Ureter (tissue), 1 donor: ENCODE measurements at places on chromosomes 4 and X. TPM values are rescaled to one million over a fixed set of nuclear protein-coding genes. Genes with fewer than 3 reads are reported as not detected.

Gene GPR173
- total RNA-seq: 7.6 TPM

DNA sequence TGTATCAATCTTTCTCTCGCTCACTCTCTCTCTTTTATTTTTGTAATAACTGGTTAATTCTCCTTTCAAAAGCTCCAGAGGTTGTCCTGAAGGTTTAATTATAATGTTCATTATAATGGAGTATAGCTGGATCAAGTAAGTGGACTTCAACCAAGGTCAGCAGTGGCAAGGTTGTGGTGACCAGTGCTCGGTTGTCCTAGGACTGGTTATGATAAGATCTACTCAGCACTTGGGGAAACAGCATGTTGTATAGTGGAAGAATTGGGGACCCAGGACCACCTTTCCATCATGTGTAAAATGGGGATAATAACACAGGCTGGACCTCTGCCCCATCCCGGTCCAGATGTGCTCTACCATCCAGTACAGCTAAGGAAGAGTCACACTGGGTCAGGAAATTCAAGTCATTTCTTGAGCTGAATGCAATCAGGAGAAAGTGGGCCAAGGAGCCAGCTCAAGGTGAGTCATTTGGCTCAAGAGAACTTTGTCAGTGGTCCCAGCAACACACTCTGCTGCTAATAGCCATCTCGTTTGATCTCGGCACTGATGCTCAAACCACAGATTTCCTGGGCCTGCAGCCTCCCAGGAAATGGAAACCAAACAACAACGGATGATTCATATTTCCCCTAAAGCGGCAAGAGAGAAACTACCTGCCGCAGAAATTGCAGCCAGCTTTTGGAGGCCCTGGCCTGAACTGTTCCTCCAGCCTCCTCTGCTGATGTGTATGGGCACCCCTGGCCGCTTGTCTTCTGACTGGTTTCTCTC, 123.6 kb upstream of the RBPJ start:
- DNase-seq: peak; percentile 66

DNA sequence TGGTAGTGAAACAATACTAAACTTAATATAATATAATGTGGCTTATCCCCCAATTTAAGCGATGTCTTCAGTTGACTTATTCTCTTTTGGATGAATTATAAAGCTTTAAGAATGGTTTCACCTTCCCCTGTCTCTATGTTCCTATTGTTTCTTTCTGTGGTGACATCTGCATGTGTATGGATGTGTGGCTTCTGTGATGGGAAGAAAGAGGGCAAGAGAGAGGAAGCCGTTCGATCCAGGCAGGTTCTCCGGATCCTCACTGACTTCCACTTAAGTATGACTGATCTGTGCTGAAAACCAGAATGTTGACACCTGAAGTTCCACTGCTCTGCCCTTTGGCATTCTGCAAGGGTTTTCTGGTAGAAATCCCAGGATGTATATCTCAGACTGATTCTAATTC, 1150.8 kb downstream of the STPG2 start:
- no peak for DNase-seq

DNA sequence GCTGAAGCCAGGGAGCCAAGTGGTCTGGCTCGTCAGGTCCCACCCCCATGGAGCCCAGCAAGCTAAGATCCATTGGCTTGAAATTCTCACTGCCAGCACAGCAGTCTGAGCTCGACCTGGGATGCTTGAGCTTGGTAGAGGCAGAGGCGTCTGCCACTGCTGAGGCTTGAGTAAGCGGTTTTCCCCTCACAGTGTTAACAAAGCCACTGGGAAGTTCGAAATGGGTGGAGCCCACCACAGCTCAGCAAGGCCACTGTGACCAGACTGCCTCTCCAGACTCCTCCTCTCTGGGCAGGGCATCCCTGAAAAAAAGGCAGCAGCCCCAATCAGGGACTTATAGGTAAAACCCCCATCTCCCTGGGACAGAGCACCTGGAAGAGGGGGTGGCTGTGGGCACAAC, 353.8 kb downstream of the NAP1L3 start:
- no peak for DNase-seq

DNA sequence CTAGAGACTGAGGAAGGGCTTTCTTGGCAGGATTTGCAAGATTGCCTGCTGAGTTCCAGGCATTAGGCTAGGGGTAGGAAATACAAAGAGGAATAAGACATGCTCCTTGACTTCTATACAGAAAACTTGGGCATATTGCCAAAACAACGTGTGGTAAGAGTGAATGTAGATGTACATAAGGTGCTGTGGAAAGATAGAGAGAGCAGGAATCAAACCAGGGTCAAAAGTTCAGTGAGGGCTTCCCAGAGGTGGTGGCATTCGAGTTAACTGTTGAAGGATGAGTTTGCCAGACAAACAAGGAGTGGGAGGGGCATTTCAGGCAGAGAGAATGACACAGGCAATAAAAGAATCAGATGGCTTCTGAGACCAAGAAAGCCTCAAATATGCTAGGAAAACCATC, 187.9 kb downstream of the KDR start:
- DNase-seq: no peak

DNA sequence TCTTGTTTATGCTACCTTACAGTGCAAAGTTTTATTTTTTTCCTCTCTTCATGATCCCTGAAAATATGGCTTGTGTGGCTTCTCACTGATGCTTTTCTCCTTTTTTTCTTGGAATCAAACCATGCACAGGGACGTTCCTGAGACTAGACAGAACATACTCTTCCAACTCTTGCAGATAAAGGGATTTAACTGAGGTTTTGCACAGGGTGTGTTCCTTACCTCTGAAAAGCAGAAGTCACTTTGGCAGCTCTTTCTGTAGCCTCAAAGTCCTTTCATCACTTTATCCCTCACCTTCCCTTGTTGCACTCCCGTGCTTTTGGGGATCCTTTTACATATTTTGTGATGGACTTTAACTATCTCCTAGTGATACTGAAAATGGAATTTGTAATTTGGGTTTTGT, 300.1 kb downstream of the SPRY1 start:
- DNase-seq: no peak

DNA sequence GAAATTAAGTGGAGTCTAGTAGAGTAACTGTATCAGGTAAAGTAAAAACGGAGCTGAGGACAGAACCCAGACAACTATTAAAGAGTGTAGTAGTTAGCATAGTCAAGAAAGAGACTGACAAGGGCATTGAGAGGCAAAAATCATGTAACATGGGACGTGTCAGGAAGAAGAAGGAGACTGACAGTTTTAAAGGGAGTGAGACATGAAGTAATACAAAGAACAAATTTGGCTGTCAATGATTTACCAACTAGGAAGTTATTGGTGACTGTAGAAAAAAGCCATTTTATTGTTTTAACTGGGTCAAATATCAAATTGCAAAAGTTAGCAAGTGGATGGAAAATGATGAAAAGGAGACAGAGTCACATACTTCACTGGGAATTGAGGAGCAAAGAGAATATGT, 422.3 kb downstream of the MAPK10 start:
- no peak for DNase-seq

GRCh38 chrX:39309721-39310152, 508.5 kb downstream of the MID1IP1 start:
- no peak for DNase-seq
